ENCODE measurements at places on chromosomes 2 and 18.

DNA sequence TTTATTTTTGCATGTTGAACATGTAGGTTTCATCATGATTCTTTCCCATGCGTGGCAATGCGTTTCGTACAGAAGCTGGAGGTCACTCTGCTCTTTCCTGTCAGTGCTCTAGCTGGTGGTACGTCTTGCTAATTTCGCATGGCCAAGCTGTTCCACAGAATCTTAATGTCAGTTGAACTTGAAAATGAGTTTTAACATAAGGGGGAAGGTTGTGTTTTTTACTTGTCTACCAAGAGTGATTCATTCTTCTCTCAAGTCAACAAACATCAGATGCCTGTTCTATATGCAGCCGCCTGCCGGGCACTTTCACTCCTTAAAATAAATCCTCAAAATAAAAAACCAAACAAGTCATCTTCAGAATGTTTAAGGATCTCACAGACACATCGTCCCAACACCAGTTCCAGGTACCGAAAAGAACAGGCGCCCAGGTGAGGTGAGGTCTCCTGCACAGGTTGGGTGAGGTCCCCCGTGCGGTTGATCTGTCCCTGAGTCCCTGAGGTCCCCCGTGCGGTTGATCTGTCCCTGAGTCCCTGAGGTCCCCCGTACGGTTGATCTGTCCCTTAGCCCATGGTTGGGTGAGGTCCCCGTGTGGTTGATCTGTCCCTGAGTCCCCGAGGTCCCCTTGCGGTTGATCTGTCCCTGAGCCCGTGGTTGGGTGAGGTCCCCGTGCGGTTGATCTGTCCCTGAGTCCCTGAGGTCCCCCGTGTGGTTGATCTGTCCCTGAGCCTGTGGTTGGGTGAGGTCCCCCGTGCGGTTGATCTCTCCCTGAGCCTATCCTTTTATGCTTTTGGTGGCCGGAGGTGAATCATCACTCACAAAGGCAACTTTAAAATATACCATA is 57.0 kb upstream of the KCNG2 start:
- DNase-seq = no peak

DNA sequence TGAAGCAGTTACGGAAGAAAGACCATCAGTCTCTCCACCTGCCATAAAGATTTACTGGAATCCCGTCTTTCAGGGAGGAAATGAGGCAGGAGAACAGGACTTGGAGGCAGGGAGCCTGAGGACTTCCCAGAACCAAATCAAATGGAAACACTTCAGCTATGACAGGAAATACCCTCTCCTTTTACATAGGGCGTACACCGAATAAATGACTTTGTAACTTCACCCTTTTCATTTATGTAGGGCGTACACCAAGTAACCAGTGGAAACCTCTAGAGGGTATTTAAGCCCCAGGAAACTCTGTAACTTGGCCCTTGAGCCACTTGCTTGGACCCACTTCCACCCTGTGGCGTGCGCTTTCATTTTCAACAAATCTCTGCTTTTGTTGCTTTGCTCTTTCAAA is 218.3 kb upstream of the SLC39A10 start:
- no peak for DNase-seq

GRCh38 chr2:107542314-107542740 is 284.4 kb upstream of the RGPD4 start:
- DNase-seq = no peak

DNA sequence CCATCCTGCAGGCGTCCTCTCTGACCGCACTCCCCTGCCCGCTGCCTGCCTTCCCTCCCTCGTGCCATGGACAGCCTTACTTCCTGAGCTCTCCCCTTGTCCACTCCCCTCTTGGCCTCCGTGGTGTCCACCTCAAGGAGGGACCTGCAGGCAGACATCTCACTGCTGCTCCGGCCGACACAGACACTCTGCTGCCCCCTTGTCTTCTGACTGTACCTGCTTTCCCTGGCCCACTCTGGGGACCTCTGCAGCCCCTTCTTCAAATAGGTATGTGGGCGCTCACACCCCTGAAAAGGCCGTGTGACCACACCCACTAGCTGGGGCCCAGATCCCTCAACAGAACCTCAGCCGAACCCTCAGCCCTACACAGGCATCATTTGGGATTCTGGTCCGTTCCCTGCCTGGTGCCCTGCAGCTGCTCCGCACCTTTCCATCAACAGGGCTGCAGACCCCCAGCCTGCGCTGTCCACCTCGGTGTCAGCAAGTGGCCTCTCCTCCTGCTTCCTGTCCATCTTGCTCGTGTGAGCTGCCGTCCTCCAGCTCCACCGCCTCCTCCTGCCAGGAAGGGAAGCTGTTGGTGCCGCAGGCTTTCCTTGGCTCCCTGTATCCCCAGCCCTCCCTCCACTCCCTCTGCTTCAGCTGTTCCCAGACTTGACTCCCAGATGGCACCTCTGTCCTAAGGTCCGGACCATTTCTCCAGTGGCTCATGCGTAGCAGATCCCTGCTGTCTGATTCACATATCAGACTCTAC is 94.1 kb downstream of the KLHL29 start:
- DNase-seq = no peak

DNA sequence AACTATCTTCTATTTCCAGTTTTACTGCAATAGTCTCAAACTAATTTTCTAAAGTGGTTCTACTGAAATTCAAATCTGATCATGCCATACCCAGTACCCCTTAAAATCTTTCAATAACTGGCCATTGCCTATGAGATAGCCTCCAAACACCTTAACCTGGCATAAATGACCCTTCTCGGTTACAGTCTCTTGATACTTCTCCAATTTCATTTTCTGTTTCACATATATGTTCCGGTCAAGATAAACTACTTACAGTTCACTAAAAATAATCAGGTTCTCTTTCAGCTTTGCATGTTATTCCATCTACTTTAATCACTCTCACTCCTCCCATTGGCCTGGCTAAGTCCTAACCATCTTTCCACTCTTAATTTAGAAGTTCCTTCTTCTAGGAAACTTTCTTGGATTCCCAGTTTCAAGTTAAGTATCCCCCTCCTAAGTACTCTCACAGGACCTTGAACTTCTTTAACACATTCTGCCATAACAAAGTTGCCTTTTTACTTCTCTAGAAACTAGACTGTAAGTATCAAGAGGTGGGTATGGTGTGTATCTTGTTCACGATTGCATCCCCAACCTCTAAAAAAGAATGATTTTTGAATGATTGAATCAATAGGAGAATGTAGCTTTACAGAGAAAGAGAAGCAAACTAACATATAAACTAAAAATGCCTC is 110.2 kb upstream of the RBBP8 start:
- DNase-seq = no peak

DNA sequence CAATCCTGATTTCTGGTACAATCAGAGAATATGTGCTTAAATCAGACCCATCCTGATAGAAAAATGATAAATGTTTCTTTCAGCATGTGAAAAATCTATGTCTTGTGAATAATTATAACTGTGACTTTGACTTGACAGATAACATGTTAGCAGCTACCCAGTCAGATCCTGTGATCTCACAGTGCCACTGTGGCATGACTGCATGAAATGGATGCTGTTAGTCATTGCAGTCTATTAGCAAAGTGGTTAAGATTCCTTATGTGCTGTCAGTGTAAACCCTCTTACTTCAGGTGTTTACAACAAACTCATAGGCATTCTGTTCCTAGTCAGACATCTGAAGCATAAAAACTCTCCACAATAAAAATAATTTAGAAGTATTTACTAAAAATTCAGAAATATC is 244.6 kb upstream of the RND3 start:
- DNase-seq = no peak

GRCh38 chr2:173401716-173402326 is 47.1 kb downstream of the CDCA7 start:
- no peak for DNase-seq

- DNase-seq = no peak
These were observed 22.6 kb downstream of the CAPN13 start for GRCh38 chr2:30784682-30785081.

GRCh38 chr2:199798831-199799580 is 52.0 kb downstream of the FTCDNL1 start:
- no peak for DNase-seq

- no peak for DNase-seq
These were observed 482.2 kb downstream of the SPAG16 start for GRCh38 chr2:213766465-213766901.

DNA sequence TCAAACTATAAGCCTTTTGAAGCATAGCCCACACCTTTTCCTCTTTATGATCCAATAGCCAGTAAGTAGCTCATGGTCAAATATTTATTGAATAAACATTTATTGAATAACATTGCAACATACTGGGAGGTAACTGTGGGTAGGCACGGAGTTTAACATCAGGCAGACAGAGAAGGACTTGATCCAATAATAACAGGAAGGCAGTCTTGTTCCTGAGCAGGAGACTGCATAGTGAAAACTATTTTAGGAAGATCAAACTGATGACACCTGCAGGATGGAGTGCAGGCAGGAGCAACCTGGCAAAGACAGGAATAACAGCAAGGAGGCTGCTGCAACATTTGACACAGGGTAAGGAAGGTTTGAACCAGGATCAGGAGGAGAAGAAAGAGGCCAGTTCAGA is 3.1 kb upstream of the DCTN1 start:
- DNase-seq = no peak

GRCh38 chr2:147683380-147683779 is 161.4 kb upstream of the ACVR2A start:
- DNase-seq = no peak

- no peak for DNase-seq
These were observed 155.5 kb downstream of the CNTNAP5 start for GRCh38 chr2:124180635-124181034.

GRCh38 chr2:727071-727470 is 49.9 kb upstream of the TMEM18 start:
- no peak for DNase-seq

GRCh38 chr18:58611395-58612131 is 17.3 kb downstream of the ALPK2 start:
- no peak for DNase-seq

GRCh38 chr18:45166836-45167551 is 448.3 kb upstream of the SLC14A2 start:
- DNase-seq = no peak

- no peak for DNase-seq
These were observed 3.9 kb upstream of the TMEM163 start for GRCh38 chr2:134722728-134723127.

- no peak for DNase-seq
These were observed 66.5 kb downstream of the CABLES1 start for GRCh38 chr18:23201741-23202140.

DNA sequence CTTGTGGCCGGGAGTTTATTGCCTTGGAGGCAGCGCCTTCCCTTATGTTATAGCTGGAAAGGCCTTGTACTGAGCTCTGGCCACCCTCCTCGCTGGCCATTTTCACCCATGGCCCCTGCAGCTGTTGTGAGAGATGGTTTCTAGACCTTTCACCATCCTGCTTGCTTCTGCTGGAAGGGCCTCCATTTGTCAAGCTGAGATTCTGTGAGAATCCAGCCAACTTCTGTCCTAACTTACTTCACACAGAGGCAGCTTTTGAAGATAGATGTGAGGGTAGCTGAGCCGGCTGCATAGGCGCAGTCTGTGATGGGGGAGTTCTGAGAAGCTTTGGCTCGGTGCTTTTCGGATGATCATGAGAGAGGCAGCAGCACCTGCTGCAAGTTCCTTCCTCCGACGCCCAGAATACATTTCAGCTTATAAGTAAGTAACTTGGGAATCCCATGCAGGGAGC is 8.7 kb downstream of the CTIF start:
- no peak for DNase-seq

DNA sequence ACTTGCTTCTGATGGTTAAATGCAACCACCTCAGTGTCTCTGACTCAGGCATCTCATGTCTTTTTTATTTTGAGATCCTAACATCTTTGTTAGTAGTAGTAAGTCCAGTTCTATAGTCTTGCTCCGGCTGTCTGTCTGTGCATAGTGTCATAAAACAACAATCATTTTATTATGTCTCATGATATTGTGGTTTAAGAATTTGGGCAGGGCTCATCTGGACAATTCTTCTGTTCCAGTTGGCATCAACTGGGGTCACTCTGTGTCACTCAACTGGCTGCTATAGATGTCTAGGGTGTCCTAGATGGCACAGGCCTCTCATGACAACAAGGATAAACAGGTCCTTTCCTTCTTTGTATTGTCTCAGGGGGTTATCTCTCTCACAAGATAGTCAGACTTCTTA is 299.6 kb upstream of the ZNF521 start:
- DNase-seq = no peak

GRCh38 chr2:241985986-241986329 is 116.4 kb downstream of the RTP5 start:
- no peak for DNase-seq

DNA sequence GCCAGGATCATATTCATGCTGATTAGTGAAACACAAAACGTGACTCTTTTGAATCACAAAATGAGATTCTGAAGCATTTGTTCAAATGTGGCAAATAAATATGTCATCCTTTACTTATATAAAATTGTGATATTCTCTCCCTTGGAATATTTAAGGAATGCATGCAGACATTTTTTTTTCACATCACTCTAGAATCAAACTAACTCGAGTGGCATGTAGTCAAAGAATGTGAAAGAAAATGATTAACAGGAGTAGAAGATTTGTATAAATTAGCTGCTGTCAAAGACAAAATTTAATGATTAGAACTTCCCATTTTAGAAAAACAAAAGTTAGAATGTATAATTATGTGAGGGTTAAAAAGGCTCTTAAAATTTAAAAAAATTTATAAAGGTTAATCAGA is 721.0 kb upstream of the FAM98A start:
- DNase-seq = no peak

GRCh38 chr18:70228536-70228935 is 23.0 kb upstream of the RTTN start:
- DNase-seq = no peak

GRCh38 chr2:77602771-77603170 is 80.6 kb upstream of the LRRTM4 start:
- DNase-seq = no peak

- DNase-seq = no peak
These were observed 402.6 kb downstream of the NBAS start for GRCh38 chr2:15158532-15158931.

- DNase-seq = no peak
These were observed 19.2 kb upstream of the TMEM177 start for GRCh38 chr2:119659601-119660342.

DNA sequence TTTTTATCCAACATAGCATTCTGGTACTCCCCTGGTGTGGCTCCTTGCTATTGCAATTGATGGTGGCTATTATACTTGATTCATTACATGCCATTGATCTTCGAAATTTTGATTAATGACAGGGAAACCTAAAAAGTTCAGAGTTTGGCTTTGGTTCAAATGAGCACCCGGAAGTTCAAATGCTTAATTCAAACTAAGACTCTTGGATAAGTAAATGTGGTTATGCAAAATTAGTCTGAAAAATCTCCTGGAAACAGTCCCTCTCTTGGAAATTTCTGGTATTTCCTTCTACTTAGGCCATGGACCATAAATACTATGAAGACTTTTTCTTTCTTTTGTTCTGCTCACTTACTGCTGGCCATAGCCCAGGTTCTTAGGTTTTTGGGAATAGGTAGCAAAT is 65.3 kb upstream of the SMIM21 start:
- no peak for DNase-seq

GRCh38 chr2:176395273-176395854 is 126.1 kb downstream of the MTX2 start:
- no peak for DNase-seq

GRCh38 chr18:80196528-80197320 is 50.6 kb downstream of the PARD6G start:
- peak; percentile 40 for DNase-seq
